Activated CD4-positive, alpha-beta T cell treated with anti-CD3 and anti-CD28 coated beads for 48 hours (primary cell): ENCODE measurements at places on chromosomes 5 and 9.

DNA sequence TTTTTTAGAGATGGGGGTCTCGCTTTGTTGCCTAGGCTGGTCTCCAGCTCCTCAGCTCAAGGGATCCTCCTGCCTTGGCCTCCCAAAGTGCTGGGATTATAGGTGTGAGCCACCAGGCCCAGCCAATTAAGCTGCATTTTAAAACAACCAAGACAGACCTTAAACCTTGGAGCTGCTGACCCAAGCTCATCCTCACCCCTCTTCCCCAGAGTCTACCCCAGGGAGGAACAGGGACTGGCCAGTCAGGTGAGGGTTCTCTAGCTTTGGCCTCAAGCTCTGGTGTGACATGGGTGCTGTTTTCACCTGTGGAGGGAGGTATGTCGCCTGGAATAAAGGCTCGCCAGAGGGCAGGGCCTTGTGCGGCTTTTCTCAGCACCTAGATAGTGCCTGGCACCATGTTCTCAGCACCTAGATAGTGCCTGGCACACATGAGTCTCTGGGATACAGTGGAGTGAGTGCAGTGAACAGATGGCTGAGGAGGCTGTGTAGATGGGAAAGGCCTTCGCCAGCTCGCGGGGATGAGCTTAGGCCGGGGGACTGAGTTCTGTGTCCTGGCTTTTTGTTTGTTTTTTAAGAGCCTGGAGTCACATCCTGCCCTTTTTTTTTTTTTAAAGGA is 7.4 kb downstream of the CDK9 start:
- DNase-seq, result no peak

DNA sequence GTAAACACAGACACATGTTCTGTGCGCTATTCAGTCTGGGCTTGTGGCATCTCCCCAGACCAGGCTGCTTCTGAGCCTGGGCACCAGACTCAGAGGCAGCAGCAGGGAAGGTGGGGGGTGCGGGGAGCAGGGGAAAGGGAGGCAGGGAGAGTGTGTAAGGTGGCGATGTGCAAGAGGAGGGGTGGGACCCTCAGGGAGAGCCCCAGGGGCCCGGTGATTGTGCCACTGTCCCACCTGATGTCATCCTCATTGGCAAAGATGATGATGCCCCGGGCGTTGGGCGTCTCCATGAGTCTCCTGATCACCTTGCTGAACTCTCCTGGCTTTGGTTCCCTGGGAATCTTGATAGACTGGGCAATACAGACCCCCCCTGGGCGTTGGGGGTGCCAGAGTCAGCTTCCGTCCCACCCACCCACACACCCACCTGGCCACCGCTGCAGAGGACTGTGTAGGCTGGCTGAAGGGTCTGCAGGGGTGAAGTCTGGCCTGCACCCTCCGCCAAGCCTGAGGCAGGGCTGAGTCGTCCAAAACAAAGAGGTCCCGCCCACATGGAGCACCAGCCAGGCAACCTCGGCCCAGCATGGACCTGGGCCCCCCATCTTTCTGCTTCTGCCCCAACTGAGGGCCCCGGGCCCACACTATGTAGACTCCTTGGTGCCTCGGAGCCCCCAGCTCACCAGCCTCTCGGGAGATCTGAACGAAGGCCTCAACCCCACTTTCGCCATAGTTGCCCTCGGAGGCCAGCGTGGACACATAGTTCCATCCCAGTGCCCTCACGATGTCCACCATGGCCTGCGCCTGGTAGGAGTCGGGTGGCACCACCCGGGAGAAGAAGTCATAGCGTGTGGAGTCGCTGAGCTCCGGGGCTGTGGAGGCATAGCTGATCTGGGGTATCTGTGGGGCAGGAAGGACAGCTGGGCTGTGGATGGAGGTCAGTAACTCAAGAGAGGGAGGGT is 3.7 kb downstream of the GRM6 start:
- DNase-seq, result no peak

DNA sequence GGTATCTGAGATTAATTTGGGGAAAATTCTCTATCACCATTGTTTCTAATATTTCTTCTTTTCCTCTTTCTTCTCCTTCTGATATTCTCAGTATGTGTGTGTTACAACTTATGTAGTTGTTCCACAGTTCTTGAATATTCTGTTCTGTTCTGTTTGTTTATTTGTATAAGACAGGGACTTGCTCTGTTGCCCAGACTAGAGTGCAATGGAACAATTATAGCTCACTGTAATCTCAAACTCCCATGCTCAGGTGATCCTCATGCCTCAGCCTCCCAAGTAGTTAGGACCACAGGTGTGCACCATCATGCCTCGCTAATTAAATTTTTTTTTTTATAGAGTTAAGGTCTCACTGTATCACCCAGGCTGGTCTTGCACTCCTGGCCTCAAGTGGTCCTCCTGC is 145.8 kb upstream of the TUT7 start:
- no peak for DNase-seq

DNA sequence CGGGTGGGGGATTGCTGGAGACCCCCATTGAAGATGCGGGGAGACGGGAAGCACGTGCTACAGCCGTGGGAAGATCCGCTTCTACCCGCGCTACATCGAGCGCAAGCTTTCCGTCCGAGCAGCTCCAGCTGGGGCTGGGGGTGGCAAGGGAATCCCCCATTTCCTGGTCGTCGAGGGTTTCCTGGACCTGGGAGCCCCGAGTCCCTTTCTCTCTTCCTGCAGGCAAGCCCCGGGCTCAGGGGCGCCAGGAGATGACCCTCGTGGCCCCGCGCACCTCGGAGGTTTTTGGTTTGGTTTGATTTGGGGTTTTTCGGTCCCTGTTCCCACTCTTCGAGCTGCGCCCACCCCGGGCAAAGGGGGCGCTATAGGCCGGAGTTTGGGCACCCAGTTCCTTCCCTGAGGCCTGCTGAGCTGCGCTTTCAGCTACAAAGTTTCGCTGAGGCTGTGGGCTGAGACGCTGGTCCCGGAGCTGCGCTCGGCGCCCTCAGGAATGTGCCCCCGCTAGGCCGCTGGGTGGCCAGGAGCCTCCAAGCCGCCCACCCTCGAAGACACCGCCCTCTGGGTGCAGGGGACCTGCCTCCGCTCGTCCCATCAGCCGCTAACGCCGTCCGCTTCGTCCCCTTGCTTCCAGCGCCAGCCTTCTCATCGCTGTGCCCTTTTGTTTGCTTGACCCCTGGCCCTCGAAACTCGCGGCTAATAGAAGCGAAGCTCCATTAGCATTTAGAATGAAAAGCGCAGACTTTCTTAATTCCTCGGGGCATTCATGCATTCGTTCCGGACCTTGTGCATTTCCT is 2.9 kb downstream of the NR4A3 start:
- DNase-seq, result peak; percentile 88

- no peak for DNase-seq
Measured at GRCh38 chr5:55418994-55419968, 111.5 kb downstream of the MTREX start.

GRCh38 chr5:165495829-165496380 is 1990.5 kb downstream of the MAT2B start:
- no peak for DNase-seq

- no peak for DNase-seq
Measured at GRCh38 chr9:34492051-34492450, 30.7 kb downstream of the ENHO start.

GRCh38 chr9:8365029-8365428 is 565.5 kb upstream of the DMAC1 start:
- DNase-seq, result no peak

DNA sequence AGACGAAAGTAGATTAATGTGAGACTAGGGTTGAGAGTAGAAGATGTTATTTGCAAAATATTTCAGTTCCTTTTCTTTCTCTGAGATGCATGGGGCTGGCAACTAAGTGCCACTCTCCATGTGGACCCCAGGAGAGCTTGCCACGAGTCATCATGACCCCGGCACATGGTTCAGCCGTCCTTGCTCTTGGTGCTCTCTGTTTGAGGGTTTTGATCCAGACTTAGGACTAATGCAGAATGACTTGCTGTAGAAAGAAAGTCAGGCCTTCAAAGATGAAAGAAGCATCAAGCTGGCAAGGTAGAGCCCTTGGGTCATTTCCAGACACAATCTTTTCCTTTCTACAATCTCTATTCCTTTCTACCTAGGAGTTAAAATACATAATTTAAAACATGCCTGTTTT is 84.7 kb downstream of the RASGRF2 start:
- no peak for DNase-seq

- no peak for DNase-seq
Measured at GRCh38 chr5:94992325-94992724, 292.6 kb downstream of the MCTP1 start.

DNA sequence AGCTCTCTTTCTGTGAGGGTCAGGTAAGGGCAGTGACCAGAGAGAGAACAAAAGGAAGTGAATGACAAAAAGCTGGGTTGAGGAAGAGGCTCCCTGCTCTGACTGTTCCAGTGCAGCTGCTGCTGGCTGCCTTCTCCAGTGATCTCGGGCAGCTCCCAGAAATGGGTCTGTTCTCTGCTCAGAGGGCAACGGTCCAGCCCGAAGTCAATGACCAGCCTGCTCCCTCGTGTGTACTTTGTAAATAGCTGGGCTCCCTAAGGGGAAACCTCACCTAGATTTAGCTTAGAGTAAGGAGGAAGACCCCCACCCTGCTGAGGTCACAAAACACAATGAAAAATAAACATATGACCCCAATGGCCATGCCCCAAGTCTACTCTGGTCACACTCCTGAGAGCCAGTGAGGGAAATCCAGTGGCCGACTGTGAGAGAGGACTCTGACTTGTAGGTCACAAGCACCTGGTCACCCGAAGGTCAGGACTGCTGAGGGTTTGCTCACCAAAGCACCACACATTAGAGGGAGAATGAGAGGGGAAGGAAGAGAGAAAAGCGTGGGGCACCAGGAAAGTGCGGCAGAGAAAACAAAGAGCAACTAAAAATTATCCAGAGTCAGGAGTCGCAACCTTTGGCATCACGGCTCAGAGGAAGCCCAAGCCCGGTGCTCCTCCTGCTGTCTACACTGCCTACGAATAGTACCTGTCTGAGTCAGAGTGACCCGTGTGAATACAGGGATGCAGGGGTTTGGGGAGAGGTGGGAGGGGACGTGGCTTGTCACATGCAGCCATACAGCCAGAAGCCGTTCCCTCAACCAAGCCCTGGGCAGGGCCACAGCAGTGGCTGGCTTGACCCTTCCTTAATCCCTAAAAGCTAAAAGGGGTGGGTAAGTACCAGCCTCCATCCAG is 19.8 kb downstream of the NIPAL4 start:
- no peak for DNase-seq

DNA sequence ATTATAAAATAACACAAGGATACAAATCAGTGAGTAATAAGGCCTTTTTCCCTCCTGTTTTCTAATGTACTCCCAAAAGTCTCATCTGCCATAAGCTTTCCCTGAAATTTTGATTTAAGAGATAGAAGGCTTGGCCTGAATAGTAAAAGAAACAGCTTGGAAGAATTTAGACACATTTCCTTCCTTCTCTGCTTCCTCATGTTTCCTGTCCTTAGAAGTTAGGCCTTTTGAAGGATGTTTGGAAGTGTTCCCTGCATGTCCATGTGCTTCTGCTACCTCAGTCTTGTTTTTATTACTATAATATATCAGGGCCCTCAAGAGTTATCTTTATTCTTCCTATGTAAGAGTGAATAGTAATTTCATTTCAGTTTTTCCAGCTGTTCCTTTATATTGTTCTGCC is 242.7 kb downstream of the DEPDC1B start:
- no peak for DNase-seq

DNA sequence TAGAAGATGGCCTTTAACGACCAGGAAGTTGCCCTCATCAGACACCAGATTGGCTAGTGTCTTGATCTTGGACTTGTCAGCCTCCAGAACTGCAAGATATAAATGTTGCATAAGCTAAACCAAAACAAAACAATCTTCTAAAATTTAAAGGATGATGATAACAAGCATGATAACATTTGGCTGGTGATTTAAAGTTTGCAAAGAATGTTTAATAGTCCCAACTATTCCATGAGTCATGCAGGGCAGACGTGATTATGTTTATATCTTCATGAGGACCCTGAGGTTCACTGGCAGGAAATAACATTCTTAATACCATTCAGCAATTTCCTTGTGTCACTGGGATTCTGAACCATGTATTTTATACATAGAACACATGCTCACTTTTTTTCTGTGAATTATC is 319.8 kb downstream of the HCN1 start:
- DNase-seq, result no peak

- DNase-seq, result no peak
Measured at GRCh38 chr5:1919750-1920149, 37.0 kb upstream of the IRX4 start.

GRCh38 chr9:21357479-21358460 is 7.1 kb upstream of the IFNA6 start:
- peak; percentile 19 for DNase-seq

DNA sequence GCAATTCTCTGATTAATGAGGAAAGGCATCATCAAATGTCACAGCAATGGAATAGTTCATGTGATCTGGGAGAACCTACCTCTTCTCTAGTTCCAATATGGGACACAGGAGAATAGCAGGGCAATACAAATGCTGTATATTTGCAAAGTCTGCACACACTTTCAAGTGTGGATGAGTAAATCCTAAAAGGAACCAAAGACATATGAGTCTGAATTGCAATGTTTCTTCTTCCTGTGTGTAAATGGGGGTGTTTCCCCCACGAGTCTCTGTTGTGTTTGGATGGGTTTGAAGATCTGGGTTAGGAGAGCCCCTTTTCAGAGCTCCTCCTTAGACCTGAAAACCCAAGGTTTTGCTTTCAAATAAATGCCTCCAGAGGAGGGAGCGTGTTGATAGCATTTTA is 26.9 kb downstream of the SLC46A2 start:
- no peak for DNase-seq

DNA sequence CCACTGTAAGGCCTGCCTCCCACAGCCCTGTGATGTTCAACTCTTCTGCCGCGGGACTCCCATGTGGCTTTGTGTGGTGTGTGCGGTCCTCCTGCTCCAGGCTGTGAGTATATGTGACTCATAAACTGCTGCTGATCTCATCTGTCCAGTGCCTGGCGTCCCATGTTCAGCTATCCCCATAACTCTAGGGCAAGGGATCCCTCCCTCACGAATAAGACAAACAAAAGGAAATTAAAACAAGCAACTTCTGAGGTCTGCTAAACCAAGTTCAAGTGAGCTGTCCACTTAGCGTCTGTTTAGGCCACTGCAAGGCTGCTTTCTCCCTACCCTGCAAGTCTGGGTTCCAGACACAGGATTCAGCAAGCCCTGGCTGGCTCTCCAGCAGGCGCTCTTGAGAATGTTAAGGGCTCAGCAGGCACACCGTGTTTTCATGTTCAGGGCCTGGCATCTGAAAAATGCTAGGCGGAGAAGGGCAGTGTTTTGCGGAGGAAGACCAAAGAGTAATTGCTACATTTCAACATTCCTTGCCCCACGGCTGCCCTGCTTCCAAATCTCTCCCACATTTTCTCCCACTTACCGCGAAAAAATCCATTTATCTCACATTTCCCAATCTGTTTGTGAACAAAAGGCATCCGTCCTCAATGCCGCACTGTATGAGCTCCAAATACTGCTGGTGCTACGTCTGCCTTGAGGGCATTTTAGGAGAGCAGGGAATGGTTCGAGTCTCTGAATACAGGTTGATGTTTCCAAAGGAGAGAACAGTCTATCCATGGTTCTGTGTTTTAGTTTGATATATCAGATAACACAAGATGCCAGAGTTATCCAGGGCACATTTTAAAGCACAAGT is 280.2 kb downstream of the SEMA5A start:
- no peak for DNase-seq
